Lung (tissue), 17 donors: ENCODE measurements at places on chromosomes 3 and 15. TPM values are rescaled to one million over a fixed set of nuclear protein-coding genes. Genes with fewer than 3 reads are reported as not detected.

GRCh38 chr3:105948101-105948500 is 79.3 kb upstream of the CBLB start:
- no peaks in the 10 kb centered on the region for H3K27me3 ChIP-seq
- no peak for DNase-seq
- H3K4me3 ChIP-seq = no peak overlapping the region
- no peak overlapping the region for H3K27ac ChIP-seq

DNA sequence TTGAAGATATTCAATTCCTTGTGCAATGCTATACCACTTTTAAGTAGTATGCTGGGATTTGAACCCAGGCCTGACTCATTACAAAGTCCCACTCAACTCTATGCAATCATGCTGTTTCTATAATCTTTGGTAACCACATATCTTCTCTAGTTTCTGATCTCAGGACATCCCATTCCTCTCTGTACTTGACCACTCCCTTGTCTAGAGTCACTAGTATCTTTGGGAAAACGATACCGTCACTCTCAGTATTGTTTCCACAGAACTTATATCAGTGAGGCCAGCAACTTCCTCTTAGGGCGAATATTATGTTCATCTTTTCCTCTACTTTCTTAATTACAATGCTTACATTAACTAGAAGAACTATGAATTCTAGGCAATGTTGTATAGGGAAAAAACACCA is 137.3 kb upstream of the TSPAN3 start:
- H3K4me3 ChIP-seq = no peak overlapping the region
- no peak overlapping the region for H3K27ac ChIP-seq
- H3K36me3 ChIP-seq = peaks cover 2% of the 10 kb centered on the region
- no peak for DNase-seq
- H3K4me1 ChIP-seq = no peaks in the 10 kb centered on the region

GRCh38 chr15:69478259-69478781 is 25.7 kb downstream of the RPLP1 start:
- no peaks in the 10 kb centered on the region for H3K4me1 ChIP-seq
- H3K36me3 ChIP-seq = no peaks in the 10 kb centered on the region
- DNase-seq = peak; percentile 83
- no peaks in the 10 kb centered on the region for H3K27me3 ChIP-seq
- H3K4me3 ChIP-seq = no peak overlapping the region
- H3K27ac ChIP-seq = no peak overlapping the region

DNA sequence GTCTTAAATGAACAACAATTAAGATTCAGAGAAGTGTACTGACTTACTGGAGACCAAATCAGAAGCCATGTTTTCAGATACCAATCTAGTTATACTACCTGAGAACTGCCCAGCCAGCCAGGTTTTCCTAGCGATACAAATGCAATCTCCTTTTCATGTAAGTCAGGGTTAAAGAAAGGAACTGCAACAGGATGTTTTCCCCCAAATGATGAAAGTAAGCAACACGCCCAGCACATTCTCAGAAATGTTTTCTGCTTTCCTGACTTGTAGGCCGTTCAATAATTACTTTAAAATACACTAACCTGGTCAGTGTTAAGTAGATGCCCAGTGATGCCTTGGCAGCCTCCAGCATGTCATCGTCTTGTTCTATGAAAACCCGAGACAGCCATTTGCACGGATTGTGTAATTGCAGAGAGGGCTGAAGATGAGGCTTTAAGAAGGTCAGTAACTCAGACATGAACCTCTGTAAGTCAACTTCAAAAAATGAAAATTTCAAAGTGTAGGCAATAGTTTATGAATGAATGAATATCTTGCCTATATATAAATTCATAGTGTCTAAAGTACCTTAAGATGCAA is 30.3 kb downstream of the LINS1 start:
- peaks cover 7% of the 10 kb centered on the region for H3K4me1 ChIP-seq
- no peak overlapping the region for H3K4me3 ChIP-seq

DNA sequence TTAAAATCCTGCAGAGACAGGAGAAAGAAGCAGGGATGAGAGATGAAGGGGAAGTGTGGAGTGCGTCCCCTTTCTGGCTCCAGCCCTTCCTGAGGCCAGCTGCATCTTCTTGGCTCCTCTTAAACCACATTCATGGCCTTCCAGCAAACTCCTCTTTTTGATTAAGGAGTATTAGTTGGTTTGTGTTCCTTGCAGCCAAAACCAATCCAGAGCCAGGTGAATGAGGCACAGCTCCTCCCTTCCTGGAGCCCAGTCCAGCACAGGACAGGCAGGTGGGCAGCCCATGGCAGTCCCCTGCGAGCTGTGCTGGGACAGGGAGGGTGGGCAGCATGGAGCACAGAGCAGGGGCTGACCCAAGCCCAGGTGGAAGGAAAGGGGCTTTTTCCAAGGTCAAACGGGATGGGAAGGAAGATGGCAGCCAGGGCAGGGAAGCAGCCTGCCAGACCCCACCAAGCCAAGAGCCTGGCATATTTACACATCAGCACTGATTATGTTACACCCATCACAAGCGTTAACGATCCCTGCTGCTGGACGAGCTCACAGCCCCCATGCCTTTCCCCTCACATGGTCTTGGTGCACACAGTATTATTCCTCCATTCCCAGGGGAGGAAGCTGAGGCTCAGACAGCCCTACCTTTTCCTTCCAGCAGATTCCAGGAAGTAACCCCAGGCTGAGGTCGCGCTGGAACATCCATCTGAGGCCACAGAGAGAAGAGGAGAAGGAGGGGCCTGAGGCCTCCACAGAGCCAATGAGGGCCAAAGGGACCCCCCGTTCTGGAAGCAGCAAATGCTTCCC is 175.6 kb downstream of the SMAD6 start:
- H3K4me1 ChIP-seq = peaks cover 13% of the 10 kb centered on the region
- H3K27ac ChIP-seq = no peak overlapping the region
- H3K4me3 ChIP-seq = no peak overlapping the region

The GRK7 gene
- 0.12 TPM for total RNA-seq

The ZNF660 gene
- 8.7 TPM for total RNA-seq

The LMCD1 gene
- total RNA-seq = 101 TPM

The TMC3 gene
- total RNA-seq = not detected

DNA sequence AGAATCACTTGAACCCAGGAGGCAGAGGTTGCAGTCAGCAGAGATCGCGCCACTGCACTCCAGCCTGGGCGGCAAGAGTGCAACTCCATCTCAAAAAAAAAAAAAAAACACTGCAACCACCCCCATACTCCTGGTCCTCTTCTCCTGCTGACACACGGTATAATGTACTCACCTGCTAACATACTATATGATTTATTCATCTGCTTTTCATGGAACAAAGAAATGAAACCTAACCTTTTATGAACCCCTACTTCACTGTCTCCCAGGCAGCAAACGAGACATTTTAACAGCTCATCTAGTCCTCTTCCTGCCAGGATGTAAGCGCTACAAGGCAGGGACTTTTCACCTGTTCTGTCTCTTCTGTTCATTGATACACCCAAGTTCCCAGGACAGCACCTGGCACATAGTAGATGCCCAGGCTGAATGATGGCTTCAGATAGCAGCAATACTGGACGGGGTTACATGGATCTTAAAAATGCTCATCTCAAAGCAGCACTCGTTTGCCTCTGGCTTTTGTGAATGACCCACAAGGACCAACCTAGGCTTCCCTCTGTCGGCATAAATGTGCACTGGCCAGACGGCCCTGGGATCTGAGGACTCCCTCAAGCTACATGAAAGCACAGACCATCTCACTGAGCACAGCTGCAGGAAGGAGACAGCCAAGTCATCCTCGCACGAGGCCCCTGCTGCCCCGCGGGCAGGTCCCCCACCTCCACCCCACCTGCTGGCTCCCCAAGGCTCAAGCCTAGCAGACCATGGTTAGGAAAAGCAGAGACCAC is 20.3 kb downstream of the XXYLT1 start:
- H3K36me3 ChIP-seq = no peaks in the 10 kb centered on the region
- H3K4me3 ChIP-seq = no peak overlapping the region
- no peak overlapping the region for H3K27ac ChIP-seq

DNA sequence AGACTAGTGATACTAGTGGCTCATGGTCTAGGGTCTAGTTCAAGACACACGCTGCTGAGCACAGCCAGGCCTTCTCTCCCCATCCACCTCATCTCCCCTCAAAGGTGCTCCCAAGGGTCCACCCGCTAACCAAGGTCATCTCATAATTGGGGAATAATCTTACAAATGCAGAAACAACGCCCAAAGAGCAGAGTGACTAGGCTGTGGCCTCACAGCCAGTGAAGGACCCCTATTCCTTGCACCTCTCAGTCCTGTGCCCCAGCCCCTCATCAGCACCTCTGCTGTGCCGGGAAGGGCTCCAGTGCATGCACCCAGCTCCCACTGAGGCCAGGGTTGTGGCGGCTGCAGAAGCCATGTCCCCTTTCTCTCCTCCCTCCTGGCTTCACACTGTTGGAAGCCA is 286.9 kb downstream of the UACA start:
- H3K27me3 ChIP-seq = no peaks in the 10 kb centered on the region
- no peaks in the 10 kb centered on the region for H3K36me3 ChIP-seq
- DNase-seq = no peak
- H3K4me1 ChIP-seq = peaks cover 17% of the 10 kb centered on the region
- H3K27ac ChIP-seq = no peak overlapping the region

The CGNL1 gene
- total RNA-seq = 42.5 TPM

DNA sequence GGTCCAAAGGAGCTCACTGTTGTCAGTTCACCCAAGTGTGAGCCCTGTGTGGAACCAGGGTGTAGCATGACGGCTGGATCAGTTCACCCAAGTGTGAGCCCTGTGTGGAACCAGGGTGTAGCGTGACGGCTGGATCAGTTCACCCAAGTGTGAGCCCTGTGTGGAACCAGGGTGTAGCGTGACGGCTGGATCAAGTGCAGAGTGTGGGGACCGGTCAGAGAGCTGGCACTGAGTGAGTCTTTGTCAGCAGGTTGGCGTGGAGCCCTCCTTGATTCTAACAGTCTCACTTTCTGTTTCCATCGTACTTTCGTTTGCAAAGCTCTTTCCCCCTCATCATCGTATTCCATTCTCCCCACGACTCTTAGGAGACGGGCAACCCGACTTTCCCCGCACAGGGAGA is 57.9 kb upstream of the DLG1 start:
- H3K4me3 ChIP-seq = no peak overlapping the region
- no peaks in the 10 kb centered on the region for H3K27me3 ChIP-seq
- H3K27ac ChIP-seq = no peak overlapping the region
- H3K4me1 ChIP-seq = no peaks in the 10 kb centered on the region
- H3K36me3 ChIP-seq = no peaks in the 10 kb centered on the region

DNA sequence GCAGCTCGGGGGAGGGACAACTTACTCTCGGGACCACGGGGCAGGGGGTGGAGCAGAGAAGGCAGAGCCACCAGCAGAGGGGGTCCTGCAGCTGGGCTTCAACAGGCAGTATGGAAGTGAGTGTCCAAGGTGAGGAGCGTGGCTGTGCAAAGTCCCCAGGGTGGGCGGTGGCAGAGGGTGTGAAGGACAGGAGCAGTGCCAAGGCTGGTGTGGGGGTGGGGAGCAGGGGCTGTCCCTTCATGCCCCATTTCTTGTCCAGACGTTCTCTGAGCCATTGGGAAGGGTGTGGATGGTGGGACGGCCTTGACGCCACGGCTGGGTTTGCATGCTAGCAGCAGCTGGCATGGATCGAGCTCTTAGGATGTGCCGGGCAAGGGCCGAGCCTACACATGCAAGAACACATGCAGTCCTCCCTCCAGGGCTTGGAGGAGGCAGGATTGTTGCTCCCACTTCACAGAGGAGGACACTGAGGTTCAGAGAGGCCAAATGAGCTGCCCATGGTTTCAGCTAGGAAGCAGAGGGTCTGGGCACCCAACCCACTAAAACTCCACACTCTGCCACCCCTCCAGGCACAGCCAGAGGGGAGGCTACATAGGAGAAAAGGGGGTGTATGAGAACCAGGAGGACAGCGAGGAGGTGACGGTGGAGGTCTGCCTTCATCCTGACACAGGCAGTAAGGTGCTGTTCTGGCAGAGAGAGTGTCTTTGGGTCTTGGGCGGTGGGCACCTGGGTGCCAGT is 93.6 kb downstream of the TBC1D2B start:
- no peaks in the 10 kb centered on the region for H3K36me3 ChIP-seq
- no peak for DNase-seq
- no peak overlapping the region for H3K4me3 ChIP-seq
- peaks cover 2% of the 10 kb centered on the region for H3K4me1 ChIP-seq
- no peak overlapping the region for H3K27ac ChIP-seq
- H3K27me3 ChIP-seq = no peaks in the 10 kb centered on the region

The ANKUB1 gene
- total RNA-seq = 6.7 TPM

GRCh38 chr3:179460260-179460659 is 9.0 kb upstream of the GNB4 start:
- no peak for DNase-seq
- no peaks in the 10 kb centered on the region for H3K27me3 ChIP-seq
- no peaks in the 10 kb centered on the region for H3K36me3 ChIP-seq

GRCh38 chr15:31487811-31488436 is 161.3 kb downstream of the KLF13 start:
- peaks cover 14% of the 10 kb centered on the region for H3K4me1 ChIP-seq
- DNase-seq = no peak
- H3K4me3 ChIP-seq = no peak overlapping the region
- H3K27me3 ChIP-seq = peaks cover 19% of the 10 kb centered on the region

The CPNE4 gene
- 0.43 TPM for total RNA-seq

DNA sequence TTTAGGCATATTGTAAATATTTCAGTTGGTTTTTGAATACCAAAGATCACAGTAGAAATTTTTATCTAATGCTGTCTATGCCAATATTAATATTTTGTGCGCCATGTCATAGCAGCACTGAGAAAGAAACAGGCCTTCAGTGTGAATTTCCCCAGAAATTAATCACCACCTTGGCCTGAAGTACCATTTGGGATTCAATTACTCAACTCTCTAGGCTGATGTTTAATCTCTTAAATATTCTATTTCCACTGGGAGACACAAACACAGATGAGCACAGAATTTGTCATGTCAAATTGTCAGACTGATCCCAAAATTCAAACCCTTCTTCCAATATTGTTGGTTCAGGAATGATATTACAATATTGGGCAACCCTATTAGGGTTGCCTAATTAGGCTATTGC is 509.3 kb downstream of the ROBO1 start:
- H3K4me1 ChIP-seq = peaks cover 4% of the 10 kb centered on the region
- DNase-seq = no peak
- H3K27ac ChIP-seq = no peak overlapping the region
- H3K27me3 ChIP-seq = no peaks in the 10 kb centered on the region

GRCh38 chr15:78567531-78567930 is 2.2 kb downstream of the CHRNA5 start:
- H3K4me3 ChIP-seq = no peak overlapping the region
- H3K27me3 ChIP-seq = peaks cover 32% of the 10 kb centered on the region
- H3K27ac ChIP-seq = no peak overlapping the region

The TMEM108 gene
- total RNA-seq = 9.8 TPM

DNA sequence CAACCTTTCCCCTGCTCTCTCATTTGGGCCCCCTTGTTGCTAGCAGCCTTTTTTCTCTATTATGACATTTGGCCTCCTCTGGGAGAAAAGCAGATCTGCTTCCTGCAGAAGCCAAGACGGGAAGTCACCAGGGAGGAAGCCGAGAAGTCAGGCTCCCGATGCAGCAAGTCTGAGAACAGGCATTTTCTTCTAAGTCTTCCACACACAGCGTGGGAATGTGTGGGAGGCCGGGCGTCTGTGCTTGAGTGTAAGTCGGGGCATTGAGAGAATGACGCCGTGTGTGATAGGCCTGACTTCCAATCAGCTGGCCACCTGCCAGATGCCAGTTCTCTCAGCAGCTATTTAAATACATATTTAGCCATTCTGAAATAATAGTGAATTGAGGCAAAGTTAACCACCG is 75.8 kb upstream of the FAM98B start:
- H3K27ac ChIP-seq = peak overlapping the region; percentile 13
- H3K4me1 ChIP-seq = peaks cover 33% of the 10 kb centered on the region
- H3K27me3 ChIP-seq = no peaks in the 10 kb centered on the region
- no peak overlapping the region for H3K4me3 ChIP-seq

The ACTR8 gene
- 25.6 TPM for total RNA-seq
